Uterus (tissue), 4 donors: ENCODE measurements at places on chromosomes 3 and 15. TPM values are rescaled to one million over a fixed set of nuclear protein-coding genes. Genes with fewer than 3 reads are reported as not detected.

DNA sequence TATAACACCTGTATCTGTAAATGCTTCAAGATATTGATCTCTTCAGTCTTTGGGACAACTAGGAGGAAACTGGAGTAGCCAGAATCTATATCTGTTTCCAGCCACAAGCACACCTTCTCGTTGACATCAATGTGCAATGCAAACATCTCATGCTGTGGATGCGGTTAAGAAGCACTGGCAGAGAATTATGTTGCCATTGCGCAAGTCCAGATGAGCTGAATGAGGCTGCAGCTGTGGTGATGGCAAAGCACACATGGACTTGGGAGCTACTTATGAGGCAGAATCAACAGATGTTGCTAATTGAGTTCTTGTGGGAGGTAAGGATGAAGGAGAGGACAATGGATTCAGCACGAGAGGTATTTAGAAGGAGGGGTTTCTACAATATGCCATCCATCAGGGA lies 90.9 kb downstream of the STRIT1 start:
- DNase-seq = no peak

Gene CLDN11
- 25.4 TPM for total RNA-seq

DNA sequence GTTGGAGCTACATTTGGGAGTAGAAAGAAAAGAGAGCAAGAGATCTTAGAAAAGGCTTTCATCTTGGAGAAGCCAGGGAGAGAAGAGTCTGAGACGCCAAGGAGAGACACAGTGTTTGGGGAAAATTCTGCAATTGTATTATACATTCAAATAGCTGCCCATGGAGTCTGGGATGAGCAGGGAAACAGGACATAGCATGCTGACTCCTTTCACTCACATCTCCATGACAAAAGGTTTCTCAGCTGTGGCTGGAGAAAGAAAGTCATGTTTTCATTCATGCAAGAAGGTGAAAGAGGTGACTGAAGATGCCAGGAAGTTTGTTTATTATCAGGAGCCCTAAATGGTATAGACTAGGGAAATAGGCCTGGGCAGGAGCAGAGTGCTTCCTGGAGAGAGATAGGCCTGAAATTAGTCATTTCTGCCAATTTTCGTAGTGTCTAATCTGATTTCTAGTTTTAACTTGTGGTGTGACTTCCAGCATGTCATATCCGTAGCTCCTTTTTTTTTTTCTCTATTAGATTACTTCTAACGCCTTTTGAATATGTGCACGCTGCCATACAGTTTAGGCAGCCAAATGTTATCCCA lies 34.1 kb downstream of the ACP3 start:
- no peak for DNase-seq

Gene SLC2A2
- total RNA-seq = not detected

Gene OXTR
- 4.4 TPM for total RNA-seq

- peak; percentile 65 for DNase-seq
Observed at GRCh38 chr3:172256101-172256734, 192.0 kb downstream of the GHSR start.

GRCh38 chr3:78659386-78659987 lies 1108.3 kb downstream of the ROBO1 start:
- peak; percentile 44 for DNase-seq

DNA sequence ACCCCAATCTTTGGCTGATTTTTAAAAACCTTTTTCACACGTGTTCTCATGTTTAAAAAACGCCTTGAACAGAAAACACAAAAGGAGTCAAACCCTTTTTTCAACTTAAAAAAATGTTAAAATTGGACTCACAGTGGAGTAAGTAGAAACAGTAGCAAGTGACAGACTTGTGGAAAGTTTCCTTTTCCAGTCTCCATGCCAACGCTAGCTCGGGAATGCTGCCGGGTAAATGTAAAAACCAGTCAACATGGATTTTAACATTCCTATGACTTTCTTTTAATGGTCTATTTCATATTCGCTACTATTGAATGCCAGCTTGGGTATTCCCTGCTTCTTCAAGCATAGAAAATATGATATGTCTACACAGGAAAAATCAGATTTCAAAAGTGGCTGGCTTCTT lies 1.6 kb upstream of the PROK2 start:
- DNase-seq = no peak

- DNase-seq = no peak
Observed at GRCh38 chr3:95508124-95508523, 1306.3 kb upstream of the EPHA6 start.

Gene FOXB1
- not detected for total RNA-seq

- no peak for DNase-seq
Observed at GRCh38 chr3:50254577-50255250, 14.2 kb upstream of the SEMA3B start.

GRCh38 chr3:14235003-14235911 lies 56.6 kb downstream of the LSM3 start:
- no peak for DNase-seq

DNA sequence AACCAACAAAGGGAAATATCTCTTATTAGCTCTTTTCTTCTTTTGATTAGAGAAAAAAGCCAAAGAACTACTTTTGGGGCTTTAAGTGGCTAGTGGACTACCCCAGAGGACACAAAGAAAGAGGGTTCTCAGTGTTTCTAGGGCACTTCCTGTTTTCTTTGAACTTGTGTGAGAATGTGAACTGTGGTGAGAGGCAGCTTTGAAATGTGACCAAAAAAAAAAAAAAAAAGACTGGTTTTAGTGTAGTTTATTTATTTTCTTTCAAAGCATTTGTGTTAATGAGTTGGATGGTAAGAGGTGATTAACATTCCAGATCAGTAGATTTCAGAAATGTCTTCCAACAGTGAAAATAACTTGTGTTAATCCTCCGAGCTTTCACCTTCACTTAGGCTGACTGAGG lies 32.4 kb downstream of the SELENOT start:
- DNase-seq = no peak

Gene HCN4
- total RNA-seq = not detected

DNA sequence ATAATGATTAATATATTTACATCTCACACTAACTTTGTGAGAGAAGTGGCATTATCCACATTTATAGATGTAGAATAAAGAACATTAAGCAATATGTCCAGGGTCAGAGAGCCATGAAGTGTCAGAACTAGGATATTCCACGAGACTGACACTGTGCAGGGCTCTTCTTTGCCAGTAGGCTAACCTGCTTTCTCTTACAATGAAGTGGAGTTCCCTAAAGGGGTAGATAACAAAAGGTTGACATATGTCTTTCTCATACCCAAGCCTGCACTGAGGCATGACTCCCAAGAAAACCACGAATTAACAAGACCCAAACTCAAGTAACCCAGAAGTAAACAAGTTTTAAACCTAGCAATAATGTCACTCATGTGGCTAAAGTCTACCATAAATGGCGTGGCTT lies 191.5 kb upstream of the SLC2A2 start:
- DNase-seq = no peak

Gene OR5H6
- not detected for total RNA-seq

Gene NR1I2
- total RNA-seq = not detected

Gene DHX36
- total RNA-seq = 116 TPM

DNA sequence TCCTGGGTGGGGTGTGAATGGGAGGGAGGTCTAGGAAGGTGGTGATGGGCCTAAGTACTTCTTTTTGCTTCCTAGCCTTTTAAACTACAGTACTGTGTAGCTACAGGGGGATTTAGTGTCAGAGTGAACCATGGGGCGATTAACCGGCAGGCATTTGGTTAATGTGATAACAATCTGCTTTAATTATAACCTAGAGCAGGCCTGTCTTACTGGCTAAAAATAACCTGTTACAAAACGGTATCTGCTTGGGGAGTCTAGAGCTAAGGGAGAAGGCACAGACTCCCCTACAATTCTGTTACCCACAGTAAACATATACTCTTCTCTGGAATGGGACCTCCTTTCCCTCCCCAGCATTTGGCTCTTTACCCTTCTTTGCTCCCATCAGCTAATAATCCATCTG lies 85.4 kb downstream of the RBPMS2 start:
- DNase-seq = no peak

DNA sequence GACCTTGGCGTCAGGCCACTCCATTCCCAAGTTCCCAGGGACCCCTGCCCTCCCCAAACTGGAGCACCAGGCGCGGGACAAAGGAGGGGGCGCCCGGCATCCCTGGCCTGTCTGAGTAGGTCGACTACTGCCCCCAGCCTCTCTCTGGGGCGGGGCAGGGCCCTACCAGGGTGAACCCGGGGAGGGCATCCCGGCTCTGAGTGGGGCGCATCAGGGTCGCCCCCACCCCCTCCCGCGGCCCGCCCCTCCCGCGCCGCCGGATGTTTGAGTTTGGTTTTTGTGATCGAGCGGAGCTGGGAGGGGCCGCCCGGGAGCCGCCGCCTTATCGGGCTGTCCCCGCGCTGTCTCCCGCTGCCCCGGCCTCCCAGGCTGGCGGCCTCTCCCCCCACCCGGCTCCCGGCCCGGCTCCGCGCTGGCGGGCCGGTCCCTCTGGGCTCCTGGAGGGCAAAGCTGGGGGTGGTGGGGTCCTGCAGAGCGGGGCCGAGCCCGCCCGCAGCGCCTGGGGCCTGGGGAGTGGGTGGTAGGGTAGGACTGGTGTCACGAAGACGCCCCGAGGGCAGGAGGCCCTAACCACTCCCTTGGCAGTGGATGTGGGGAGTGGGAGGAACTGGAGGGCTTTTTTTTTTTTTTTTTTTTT lies 47.2 kb upstream of the SMAD6 start:
- DNase-seq = no peak

GRCh38 chr3:127732303-127732702 lies 59.6 kb downstream of the ABTB1 start:
- no peak for DNase-seq

GRCh38 chr3:31721676-31722075 lies 189.0 kb downstream of the STT3B start:
- no peak for DNase-seq

Gene SOX14
- 0.14 TPM for total RNA-seq

DNA sequence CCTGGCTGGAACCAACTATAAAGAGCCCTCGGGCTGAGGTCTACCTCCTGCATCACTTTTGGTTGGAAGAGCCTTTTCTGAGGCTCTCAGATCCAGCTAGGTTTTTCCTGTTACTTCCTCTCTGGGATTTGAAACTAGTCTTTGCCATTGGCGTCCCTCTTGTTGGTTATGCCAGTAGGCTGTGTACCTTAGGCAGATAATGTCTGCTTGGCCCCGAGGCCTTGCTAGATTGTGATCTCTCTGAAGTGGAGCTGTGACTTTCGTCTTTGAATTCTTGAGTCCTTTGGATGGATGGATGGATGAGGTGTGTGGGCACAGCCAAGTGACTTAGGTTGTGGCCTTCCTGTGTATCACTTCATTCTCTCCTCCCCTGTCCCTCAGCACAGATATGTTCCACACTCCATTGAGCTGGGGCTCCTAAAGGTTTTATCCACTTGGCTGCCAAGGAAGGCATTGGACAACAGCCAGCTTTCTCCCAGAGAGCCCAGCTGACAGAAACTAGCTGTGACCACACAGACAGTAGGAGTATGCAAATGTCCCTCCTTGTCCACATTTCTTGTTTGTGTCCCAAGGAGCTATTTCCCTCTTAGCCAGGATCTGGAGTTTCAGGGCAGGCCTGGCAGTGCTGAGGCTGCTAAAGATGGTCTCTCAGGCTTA lies 7.9 kb upstream of the DNAJC17 start:
- DNase-seq = no peak

GRCh38 chr3:134357261-134357913 lies 16.9 kb downstream of the AMOTL2 start:
- peak; percentile 12 for DNase-seq

GRCh38 chr3:154970797-154971196 lies 109.3 kb upstream of the MME start:
- no peak for DNase-seq

- DNase-seq = no peak
Observed at GRCh38 chr15:98286831-98287230, 326.3 kb downstream of the ARRDC4 start.

Gene PPP4R2
- total RNA-seq = 83.1 TPM

GRCh38 chr3:7461202-7461825 lies 600.4 kb downstream of the GRM7 start:
- no peak for DNase-seq

GRCh38 chr15:75688831-75689230 lies 23.8 kb downstream of the CSPG4 start:
- no peak for DNase-seq

Gene ROBO2
- 51.3 TPM for total RNA-seq

Gene KCNMB3
- total RNA-seq = 0.26 TPM

GRCh38 chr15:66251065-66251789 lies 2.3 kb downstream of the MEGF11 start:
- no peak for DNase-seq

DNA sequence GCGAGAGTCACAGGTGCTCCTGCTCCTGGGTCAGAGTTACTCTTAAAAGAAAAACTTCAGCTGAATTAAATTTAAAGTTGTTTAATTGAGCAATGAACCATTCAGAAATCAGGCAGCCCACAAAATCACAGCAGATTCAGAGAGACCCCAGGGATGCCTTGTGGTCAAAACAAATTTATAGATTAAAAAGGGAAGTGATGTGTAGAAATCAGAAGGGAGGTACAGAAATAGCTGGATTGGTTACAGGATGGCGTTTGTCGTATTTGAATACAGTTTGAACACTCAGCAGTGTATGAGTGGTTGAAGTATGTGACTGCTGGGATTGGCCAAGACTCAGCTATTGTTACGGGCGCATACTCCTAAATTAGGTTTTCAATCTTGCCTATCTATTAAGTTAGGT lies 58.6 kb downstream of the UACA start:
- DNase-seq = no peak

- DNase-seq = no peak
Observed at GRCh38 chr3:76651784-76652183, 388.1 kb upstream of the ROBO2 start.

Gene PCOLCE2
- 7.7 TPM for total RNA-seq

- no peak for DNase-seq
Observed at GRCh38 chr3:123349566-123350435, 99.1 kb downstream of the ADCY5 start.

Gene GOLGA8A
- 17.9 TPM for total RNA-seq

DNA sequence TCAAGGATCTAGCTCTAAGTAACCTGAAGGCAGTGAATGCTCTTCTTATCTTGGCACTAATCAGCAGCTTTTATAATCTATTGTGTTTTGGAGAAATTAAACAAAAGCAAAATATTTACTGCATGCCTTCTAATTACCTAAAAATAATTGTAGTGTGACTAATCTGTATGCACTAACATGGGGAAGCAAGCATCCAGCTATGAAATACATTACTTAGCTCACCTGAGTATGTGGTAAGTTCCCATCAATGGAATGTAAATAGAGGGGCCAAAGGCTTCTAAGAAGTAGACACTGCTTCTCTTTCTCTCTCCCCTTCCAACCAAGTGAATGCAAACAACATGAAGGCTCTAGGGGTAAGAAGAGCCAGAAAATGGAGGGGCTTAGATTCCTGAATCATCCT lies 165.6 kb downstream of the STAG1 start:
- DNase-seq = no peak

- DNase-seq = no peak
Observed at GRCh38 chr3:102176333-102177050, 258.3 kb upstream of the ZPLD1 start.

GRCh38 chr3:65669163-65669875 lies 369.4 kb downstream of the MAGI1 start:
- DNase-seq = no peak

DNA sequence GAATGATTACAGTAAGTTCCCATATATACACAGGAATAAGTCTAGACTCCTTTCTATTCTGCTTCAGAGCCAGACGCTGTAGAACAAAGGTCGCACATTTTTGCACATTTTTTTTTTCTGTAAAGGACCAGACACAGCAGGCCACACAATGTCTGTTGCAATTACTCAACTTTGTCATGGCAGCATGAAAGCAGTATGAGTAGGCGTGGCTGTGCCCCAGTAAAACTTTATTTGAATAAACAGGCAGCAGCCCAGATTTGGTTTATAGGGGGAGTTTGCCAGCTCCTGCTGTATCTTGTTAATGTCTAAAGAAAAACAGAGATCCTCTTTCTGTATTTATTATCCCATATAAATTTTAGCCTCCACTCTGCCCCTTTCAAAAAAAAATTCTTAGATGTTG lies 708.3 kb downstream of the FHIT start:
- DNase-seq = no peak
